ENCODE measurements at places on chromosomes 6 and 20.

DNA sequence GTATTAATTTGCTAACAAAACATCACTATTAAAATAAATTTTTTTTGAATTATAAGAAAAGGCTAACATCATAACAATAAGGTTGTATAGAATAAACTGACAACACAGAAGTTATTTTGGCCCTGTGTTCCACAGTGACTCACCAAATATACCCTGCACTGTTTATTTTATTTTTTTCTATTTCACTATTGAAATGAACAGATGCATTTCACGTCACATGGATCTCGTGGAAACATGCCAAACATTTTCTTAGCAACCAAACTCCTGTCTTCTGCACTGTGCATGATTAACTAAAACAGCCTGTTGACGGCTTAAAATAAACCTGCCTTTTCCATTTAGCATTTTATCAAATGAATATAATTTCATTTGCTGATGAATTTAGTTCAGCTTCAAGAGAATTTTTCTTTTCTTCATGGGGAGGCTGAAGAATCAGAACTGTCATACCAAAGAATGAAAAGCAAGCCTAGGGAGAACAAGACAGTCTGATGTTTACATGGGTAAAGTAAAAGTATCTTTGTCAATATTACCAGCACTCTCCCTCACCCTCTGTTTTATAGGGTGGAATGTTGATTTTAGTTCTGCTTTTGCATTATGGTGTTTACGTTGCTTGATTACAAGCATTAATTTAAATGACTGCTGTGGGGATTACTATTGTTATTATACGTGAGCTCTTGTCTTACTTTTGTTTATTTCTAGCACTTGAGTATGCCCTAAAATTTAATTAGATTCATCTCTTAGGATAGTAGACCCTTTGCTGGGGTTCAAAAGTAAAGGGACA, 115.3 kb downstream of the LCA5 start:
- DNase-seq = no peak

GRCh38 chr6:14706378-14706929, 539.4 kb upstream of the JARID2 start:
- DNase-seq = peak; percentile 84

- DNase-seq = no peak
These were observed 63.6 kb downstream of the SYTL3 start for GRCh38 chr6:158713469-158713868.

- no peak for DNase-seq
These were observed 693.1 kb downstream of the UTRN start for GRCh38 chr6:144978208-144978607.

DNA sequence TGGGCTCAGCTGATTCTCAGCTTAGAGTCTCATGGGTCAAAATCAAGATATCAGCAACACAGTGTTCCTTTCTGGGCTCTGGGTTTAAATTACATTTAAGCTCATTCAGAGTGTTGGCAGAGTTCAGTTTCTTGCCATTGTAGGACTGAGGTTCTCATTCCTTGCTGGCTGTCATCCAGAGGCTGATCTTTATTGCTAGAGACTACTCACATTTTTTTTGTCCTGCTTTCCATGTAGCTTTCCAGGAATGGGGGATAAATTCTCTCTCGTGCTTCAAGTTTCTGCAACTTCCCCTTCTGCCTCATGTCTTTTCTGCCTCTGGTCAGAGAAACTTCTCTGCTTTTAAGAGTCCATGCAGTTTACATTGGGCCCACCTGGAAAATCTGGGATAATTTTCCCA, 86.9 kb downstream of the RFX6 start:
- DNase-seq = no peak

GRCh38 chr6:81436990-81437389, 315.5 kb downstream of the TENT5A start:
- DNase-seq = no peak

- peak; percentile 66 for DNase-seq
These were observed 650 bp downstream of the DCBLD1 start for GRCh38 chr6:117483004-117483644.

DNA sequence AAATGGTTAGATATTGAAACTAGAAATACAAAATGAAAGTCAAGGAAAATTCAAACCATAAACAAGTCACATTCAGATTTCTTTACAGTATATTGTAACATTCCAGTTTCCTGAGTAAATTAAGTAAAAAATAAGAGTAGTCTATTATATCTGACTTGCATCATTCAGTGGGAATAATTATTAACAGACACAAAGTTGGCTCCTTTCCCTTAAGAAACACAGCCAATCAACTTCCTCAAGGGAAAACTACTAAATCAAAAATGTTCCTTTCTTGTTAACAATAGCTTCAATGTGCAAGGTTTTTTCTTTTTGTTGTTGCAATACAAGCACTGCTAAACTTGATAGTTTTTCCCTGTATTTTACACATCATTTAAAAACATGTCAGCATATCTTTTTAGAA, 33.2 kb downstream of the DNAAF9 start:
- no peak for DNase-seq

DNA sequence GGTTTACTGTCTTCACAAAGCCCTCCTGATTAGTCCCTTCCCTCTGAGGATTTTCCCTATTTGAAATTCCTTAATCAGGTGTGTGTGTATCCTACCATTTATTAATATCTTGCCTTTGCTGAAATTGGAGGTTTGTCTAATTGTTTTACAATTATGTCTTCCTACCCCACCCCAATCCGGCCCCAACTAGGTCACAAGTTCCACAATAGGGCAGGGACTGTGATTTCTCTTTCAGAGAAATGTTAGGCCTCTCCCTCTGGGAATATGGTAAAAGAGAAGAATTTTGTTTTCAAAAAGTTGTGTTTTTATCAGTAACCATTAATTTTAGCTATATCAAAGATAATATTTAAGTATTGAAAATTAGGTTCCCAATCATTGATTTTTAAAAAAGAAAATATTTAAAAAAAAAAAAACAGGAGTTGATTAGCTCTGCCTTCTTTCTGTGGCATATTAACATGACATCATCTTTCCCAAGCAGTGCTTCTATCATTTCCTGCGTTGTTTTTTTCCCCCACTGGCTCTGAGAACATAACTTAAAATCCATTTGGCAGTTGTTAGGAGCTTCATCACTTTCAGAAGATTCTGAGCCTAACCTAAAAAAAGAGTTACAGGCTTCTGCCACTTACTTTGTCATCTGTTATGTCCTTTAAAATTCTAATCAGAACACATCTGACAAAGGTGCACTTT, 36.1 kb downstream of the BLOC1S5 start:
- DNase-seq = no peak

DNA sequence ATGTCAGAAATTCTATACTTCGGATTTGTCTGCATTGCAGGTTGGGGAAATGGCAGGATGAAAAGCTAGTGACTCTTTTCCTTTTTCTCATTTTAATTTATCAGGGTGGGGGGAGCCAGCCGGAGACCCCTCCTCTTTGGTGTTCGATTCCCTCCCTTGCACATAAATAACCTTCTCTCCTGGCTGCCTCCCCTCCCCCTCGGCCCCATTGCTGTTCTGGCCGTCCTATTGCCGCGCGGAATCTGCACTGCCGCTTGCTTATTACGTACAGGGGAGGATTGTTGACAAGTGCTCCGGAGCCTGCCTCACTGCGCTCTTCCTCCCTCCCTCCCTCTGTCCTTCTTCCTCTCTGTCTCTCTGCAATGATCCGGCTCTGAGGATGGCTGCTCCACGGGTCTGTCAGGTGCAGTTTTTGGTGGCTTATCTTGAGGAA, 154.7 kb downstream of the JARID2 start:
- DNase-seq = no peak

DNA sequence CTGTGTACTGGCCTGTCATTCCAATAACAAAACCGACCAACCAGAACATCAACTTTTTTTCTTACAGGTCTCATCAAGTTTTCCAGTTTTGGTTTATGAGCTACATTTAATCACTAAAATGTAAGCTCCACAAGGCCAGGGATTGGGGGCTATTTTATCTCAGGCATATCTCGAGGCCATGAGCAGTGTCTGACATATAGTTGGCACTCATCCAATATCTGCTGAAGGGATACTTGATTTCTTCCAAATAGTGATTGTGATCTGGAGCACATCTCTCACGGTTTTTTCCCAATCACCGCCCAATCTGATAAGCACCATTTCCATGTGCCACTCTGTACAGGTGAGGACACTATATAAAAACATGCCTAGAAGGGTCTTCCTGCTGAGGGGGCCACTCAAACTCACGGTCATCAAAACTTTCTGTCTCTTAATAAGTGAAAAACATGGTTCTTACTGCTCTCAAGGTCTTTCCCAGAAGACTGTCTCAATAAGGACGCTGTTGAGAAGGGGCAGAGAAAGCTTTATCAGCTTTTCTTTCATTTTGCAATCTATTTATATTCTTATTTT, 65.5 kb downstream of the MAN1A1 start:
- DNase-seq = no peak

GRCh38 chr20:15111654-15112053, 774.2 kb upstream of the FLRT3 start:
- no peak for DNase-seq

- DNase-seq = no peak
These were observed 112.5 kb downstream of the EDN3 start for GRCh38 chr20:59412875-59413284.

- no peak for DNase-seq
These were observed 24.7 kb upstream of the BAG2 start for GRCh38 chr6:57147401-57147800.

DNA sequence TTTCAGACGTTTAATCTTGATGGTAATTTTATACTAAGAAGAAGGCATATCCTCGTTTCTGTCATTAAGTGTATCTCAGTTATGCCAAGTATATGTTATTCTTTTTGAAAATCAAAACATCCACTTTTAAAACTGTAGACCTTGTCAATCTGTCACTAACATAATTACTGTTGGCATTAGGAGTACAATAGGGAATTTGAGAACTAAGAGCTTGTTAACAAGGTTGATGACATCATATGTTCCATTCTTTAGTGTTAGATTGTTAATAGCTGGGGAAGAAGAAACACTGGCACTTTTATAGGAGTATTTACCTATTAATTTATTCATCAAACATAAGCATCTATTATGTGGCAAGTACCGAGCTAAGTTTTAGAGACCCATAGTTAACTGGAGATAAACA, 76.2 kb downstream of the MAP3K4 start:
- DNase-seq = no peak

GRCh38 chr6:112311950-112312547, 35.1 kb upstream of the RFPL4B start:
- DNase-seq = no peak

GRCh38 chr6:6328451-6328850, 8.0 kb upstream of the F13A1 start:
- no peak for DNase-seq

GRCh38 chr6:30985490-30985889, 2.0 kb downstream of the MUC21 start:
- no peak for DNase-seq

DNA sequence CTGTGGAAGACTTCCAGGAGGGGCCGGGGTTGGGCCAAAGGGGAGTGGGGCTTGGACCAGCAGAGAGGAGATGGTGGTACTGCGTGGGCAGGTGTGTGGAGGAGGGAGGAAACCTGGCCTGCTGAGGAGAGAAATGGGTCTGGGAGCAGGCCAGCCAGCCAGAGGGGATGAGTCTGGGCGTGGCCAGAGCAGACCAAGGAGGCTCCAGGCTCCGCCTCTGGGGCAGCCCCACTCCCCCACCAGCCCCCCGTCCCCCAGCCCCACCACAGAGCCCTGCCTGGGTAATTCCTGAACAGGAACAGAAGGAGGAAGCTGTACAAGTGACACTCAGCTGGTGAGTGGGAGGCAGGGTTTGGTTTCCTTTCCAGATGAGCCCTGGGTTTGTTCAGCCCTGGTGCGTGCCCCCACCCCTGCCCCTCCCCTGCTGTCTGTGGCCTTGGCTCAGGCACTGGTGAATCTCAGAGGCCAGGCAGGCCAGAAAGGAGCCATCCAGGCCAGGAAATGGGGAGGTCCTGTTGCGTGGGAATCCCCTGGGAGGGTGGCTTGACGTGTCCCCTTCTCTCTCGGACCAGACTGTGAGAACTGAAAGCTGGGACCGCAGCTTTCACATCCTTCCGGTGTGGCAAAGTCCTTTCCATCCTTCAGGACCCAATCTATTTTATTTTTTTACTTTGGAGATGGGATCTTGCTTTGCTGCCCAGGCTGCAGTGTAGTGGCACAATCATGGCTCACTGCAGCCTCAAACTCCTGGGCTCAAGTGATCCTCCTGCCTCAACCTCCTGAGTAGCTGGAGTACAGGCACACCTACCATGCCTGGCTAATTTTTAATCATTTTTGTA, 9.4 kb upstream of the SRC start:
- no peak for DNase-seq

DNA sequence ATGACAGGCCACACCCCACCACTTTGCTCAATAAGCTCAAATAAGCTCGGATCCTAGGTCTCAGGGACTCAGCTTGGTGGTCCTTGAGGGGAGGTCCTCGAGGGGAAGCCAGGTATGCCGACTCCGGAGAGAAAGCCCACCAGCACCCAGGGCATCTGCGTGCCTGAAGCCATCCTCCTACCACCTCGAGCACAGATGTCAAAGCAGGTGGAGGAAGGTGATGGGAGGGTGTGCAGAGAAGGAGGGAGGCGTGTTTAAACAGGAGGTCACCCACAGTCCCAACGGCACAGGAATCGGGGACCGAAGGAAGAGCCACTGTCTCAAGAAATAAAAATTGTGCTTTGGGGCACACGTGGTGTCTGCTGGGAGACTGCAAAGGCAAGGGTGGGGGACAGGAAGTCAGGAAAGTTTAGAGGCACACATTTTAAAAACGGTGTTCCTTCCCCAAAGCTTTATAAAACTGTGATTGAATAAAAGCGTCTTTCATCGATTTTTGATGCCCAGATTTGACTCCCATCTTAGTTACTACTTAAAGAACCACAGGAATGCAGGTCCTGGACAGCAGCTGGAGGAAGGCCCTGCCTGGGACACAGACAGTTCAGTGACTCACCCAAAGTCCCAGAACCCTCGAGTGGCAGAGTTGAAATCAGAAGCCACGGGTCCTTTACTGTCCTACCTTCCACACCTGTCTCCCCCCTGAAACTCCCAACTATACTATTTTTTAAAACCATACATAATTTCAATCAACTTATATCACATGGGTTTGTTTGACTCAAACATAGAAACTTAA, 221.0 kb upstream of the PDE10A start:
- DNase-seq = no peak

GRCh38 chr6:90044182-90044832, 150.0 kb downstream of the GJA10 start:
- no peak for DNase-seq

- DNase-seq = no peak
These were observed 13.4 kb upstream of the BNIP5 start for GRCh38 chr6:36350082-36350481.

DNA sequence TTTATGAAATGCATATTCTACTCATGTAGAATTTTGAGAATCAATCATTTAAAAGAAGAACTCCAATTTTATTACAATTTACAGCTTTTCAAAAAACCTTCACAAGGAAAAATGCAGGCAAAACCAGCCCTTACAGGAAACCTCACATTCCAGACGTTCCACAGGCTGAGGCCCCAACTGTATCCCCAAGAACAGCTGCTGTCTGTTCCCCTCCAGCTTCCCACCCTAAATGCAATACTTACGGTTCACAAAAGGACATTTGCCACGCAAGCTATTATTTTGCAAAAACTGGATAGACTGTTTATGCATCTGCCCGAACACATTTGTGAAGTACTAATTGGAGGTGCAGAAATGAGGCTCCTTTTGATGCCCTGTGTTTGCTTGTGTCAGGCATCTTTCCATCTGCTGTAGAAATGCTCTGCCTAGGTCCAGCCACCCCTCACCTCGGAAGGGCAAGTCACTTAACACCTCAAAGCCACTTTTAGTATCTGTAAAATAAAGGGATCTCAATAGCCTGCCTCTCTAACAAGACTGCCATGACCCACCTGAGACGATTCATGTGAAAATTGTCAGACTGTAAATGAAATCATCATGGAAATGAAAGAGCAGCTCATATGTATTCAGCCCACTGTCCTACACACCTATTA, 26.5 kb downstream of the PDE10A start:
- DNase-seq = no peak

GRCh38 chr6:159062564-159062945, 17.8 kb upstream of the TAGAP start:
- DNase-seq = no peak

All from activated CD8-positive, alpha-beta memory T cell treated with anti-CD3 and anti-CD28 coated beads, Interleukin-2, amount 50 U/mL, for 48 hours (primary cell).